BE2C (cell line): ENCODE measurements at places on chromosomes 7 and 10.

GRCh38 chr7:106583100-106583499, 77.9 kb downstream of the CCDC71L start:
- DNase-seq, result no peak

- DNase-seq, result no peak
These were observed 46.2 kb downstream of the GTF2IRD1 start for GRCh38 chr7:74499835-74500388.

GRCh38 chr10:6228010-6228511, 25.3 kb downstream of the PFKFB3 start:
- no peak for DNase-seq

- no peak for DNase-seq
These were observed 695.5 kb upstream of the SEMA3D start for GRCh38 chr7:85882335-85882734.

- DNase-seq, result no peak
These were observed 1.7 kb downstream of the ADAP1 start for GRCh38 chr7:952548-953441.

GRCh38 chr7:3598854-3599253, 297.8 kb downstream of the SDK1 start:
- DNase-seq, result no peak

- DNase-seq, result peak; percentile 66
These were observed 101.1 kb upstream of the TARP start for GRCh38 chr7:38374507-38374906.

DNA sequence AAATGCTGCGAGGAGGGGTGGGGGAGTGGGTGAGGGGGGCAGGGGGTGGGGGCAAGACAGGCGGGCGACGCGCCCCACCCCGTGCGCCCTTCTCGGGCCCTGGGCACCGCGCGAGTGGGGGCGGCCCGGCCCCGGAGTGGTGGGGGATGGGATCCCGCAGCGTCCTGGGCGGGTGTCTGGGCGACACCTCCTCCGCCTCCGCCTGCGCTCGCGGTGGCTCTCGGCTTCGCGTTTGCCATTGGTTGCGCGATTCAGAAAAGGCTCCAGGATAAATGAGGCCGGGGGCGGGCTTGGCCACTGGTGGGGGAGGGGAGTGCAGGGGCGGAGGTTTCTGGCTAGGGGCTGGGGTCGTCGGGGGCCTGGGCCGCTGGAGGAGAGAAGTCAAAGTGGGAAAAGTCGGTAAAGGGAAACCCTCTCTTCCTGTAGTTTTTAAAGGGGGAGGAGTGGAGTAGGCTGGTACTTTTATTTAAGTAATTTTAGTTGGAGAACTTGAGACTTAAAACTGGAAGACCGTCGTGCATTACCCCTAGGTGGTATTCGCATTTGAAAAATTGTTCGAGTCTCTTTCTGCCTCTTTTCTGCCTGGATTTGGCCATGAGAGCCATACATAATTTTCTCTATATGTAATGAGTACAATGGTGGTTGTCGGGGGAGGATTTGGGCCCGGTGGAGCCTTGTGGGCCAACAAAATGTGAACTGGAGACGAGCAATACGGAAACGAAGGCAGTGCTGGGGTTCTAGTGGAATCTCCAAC, 992 bp upstream of the IGF2BP3 start:
- DNase-seq, result peak; percentile 94

DNA sequence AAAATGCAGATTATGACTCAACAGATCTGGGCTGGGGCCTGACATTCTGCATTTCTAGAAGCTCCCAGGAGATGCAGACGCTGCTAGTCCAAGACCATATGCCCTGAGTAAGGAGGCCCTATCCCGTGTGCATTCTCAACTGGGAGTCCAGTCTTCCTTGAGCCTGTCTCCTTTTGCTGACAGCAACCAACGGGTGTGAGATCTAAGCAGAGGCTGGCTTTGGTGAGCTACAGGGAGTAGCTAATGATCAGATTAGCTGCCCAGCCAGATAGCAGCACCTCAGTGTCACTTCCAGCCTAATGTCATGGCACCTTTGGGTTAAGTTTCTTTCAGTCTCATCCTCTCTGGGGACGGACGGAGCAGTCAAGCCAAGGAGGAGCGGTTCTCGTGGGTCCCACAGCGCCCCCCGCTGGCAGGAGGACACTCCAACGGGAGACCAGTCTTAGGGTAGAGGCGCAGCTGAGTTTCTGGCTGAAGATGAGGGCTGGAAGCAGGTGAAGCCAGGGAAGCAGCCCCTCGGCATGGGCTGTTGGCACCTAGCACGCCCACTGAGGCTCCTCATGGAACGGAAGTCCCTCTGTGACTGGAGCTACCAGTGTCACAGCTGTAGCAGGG, 154.0 kb downstream of the CCDC3 start:
- DNase-seq, result peak; percentile 60
